ENCODE measurements at places on chromosomes 11 and 22. TPM values are rescaled to one million over a fixed set of nuclear protein-coding genes. Genes with fewer than 3 reads are reported as not detected.
A peak's percentile ranks its signal among the peaks of the same experiment; 100 is the strongest.

The OR52H1 gene
- total RNA-seq, result not detected

The B3GAT1 gene
- 0.58 TPM for total RNA-seq

The MIOX gene
- not detected for total RNA-seq

The LZTR1 gene
- total RNA-seq, result 31.1 TPM

The SORL1 gene
- total RNA-seq, result 12.5 TPM

DNA sequence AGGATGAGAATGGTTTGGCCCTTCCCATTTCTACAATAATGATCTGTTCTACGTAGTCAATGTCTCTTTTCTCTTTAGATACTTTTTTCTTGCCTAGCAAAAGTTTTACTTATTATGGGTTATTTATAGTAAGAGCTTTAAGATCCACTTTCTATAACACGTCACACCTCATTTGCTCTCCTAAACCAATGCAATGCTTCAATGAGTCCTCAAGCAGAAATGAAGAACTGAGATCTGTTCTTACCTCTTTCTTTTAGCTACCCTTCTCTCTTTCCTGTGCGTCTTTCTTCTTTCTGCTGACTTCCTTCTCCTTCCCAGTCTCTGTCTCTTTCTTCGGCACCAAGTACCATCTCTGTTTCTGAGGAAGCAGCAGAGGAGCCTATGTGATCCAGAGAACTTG is 61.8 kb downstream of the SNX19 start:
- DNase-seq, result no peak

DNA sequence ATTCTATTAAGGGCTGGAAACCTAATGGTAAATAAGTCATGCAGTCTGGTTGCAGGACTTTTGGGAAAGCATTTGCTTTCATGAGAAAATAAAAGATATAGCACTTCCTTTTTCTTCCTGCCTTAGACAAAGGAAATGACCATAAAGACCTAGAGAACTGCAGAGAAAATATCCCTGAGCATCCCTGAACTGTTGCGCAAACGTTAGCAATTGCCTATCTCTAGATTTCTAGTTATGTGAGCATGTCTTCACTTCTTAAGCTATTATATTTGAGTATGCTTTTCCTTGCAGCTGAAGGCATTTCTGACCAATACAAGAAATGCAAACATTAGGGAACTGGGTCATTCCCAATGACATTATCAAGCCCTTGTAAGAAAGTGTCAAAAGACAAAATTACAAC is 110.6 kb downstream of the KIF18A start:
- no peak for DNase-seq

GRCh38 chr11:20213790-20214189 is 53.5 kb upstream of the DBX1 start:
- no peak for DNase-seq

DNA sequence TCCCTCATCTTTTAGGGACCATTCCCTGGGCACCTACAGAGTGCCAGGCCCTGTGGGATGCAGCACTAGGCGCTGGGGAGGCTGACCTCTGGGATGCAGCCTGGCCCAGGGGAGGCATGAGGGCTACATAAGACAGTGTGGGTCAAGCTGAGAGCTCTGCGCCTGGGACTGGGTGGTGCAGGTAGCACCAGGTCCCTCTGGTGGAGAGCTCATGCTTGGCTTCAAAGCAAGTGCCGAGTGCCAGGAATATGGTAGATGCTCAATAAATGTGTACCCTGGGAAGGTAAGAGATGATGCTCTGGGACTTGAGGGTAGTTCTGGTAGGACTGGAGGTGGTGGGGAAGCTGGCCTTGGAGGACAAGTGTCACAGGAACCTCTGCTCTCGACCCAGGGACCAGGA is 2.0 kb upstream of the MPPED1 start:
- DNase-seq, result no peak

GRCh38 chr11:130089674-130090073 is 20.0 kb downstream of the APLP2 start:
- DNase-seq, result no peak

DNA sequence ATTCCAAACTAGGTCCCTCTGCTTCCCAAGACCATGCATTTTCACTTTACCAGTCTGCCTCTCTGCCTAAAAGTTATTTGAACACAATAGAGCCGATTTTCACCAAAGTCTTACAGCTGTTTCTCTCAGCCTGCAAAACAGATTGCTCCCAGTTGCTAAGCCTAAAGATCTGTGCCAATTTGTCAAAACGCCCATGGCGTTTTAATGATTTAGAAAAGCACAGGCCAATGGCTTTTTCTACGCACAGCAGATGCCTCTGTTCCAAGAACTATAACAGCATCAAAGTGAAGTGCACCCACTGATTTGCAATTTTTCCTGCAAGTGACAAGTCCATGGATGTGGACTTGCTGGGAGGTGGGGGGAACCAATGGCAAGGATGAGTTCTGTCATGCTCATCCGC is 173.9 kb upstream of the SYN3 start:
- no peak for DNase-seq

DNA sequence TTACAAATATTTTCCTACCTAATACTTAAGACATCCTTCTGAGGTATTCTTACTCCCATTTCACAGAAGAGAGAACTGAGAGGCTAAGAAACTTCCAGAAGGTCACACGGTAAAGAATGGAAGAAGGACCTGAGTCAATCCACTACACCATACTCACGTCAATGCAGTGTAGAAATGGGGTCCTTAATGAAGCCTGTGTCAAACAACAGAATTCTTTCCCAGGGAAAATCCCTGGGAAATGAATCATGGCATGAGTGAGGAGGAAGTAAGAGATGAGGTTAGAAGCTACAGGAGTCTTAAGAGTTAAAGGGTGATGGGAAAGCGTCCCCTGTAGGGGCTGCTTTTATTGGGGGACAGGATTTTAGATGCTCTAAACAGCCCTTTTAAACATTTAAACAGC is 147.9 kb downstream of the C11orf91 start:
- no peak for DNase-seq

GRCh38 chr11:43518408-43519160 is 159.9 kb downstream of the TTC17 start:
- DNase-seq, result no peak

DNA sequence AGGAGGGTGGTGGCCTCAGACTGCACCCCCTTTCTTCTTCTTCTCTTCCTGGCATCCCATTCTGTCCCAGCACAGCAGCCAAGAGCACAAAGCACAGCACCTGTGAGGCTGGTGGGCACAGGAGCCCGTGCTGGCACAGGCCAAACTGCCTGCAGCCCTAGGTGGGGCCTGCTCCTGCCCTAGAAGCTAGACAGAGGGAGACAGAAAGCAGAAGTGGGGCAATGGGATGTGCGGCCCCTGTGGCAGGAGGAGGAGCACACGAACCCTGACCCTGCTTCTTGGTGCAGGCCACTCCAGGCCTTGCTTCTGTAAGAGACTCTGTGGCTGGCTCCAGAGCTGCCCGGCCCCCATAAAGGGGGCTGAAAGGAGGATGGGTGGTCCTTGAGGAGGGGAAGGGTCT is 3.9 kb upstream of the PTS start:
- no peak for DNase-seq

GRCh38 chr11:122720107-122720881 is 64.8 kb downstream of the UBASH3B start:
- DNase-seq, result no peak

DNA sequence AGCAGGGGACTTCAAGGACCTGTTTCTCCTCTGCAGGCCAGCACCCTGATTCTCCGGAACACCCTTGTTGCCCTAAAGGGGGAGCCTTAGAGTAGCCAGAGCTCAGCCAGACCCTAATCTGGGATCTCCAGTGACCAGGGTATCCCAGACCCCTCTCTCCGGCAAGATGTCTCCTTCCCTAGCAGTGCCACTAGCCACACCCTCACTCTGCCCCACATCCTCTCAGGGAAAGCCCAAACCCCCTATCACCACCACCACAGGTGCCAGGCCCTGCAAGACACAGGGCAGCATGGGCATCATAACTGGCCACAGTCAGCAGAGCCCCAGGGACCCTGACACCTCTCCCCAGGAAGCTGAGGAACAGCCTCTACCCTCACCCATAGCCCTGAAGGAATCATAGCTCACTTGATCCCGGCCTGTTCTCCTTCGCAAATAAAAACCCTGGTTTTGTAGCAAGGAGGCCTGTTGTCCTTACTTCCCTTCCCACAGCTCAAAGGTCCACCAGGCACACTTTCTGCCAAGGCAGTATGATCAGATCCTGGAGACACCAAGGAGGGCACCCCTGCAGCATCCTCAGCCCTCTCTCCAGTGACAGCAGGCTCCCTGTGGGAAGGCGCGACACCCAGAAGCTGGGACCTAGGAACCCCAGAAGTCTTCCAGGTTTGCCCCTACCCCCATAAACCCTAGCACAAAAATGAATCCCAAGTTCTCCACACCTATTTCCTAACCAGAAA is 4.6 kb downstream of the CFL1 start:
- DNase-seq, result no peak

- no peak for DNase-seq
Observed at GRCh38 chr22:20064140-20064480, 15.9 kb upstream of the DGCR8 start.

GRCh38 chr22:45544588-45545170 is 42.0 kb downstream of the FBLN1 start:
- no peak for DNase-seq

DNA sequence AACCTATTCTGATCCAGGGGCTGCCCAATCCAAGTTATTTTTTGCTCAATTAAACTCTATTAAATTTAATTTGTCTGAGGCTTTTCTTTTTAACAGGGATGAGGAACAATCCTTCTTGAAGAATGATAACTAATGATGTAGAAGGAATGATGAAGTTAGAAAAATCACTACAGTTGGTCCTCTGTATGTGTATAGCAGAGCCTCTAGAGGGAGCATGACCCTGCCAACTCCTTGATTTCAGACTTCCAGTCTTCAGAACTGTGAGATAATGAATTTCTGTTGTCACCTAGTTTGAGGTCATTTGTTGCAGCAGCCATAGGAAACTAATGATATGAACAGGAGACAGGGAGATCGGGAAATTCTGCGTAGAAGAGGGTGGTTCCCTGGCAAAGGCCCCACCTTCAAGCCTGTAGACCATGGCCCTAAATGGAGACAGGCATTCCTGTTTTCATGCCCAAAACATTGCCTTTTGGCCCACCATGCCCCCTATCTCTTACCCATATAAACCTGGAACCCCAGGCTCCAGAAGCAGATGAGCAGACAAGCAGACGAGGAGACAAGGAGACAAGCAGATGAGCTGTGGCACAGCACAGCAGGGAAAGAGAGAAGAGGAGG is 7.7 kb upstream of the QSER1 start:
- DNase-seq, result no peak

GRCh38 chr11:117832511-117832910 is 8.0 kb upstream of the FXYD2 start:
- peak; percentile 53 for DNase-seq

GRCh38 chr22:35367331-35367886 is 13.5 kb upstream of the HMOX1 start:
- DNase-seq, result no peak

- DNase-seq, result peak; percentile 43
Observed at GRCh38 chr11:70467201-70468085, 69.1 kb downstream of the CTTN start.

DNA sequence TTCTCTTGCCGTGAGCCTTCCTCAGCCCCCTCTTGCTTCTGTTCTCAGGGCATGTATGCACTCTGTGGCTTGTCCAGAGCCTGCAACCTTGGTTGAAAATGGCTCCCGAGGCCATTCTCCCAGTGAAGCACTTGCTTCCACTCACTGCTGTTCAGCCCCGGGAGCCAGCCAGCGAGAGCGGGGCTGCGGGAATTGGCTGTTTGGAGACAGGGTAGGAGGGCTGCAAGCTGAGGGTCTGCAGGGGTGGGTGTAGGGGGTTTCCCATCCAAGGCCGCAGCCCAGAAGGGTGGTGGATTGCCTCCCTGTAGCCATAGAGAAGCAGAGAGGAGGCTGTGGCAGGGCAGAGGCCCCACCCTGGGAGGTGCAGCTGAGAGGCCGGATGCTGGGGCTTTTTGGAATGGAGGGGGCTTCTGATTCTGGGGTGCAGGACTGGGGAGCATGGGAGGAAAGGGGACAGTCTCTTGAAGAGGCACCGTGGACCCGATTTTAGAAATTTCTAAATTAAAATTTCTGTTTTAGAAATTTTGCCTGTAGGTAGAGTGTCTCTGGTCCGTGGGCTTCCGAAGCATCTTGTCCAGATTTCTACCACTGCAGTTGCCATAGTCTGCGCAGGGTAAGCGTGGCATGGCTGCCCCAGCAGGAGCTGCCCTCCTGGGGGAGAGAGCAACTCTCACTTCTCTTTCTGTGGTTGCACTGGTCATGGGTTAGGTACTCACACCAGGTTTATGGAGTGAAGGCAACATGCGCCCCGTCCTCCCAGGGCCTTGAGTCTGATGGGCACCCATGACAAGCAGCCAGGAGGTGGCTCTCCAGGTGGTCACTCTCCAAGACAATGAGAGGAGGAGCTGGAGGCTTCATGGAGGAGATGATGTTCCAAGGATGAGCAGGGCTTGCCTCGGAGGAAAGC is 100.2 kb downstream of the TBC1D22A start:
- DNase-seq, result no peak

Data from lower leg skin (tissue), 4 donors.